ENCODE measurements at places on chromosomes 6 and 20. TPM values are rescaled to one million over a fixed set of nuclear protein-coding genes. Genes with fewer than 3 reads are reported as not detected.

LRRC1 gene
- 11.8 TPM for total RNA-seq

BPIFB4 gene
- total RNA-seq = not detected

NCOA6 gene
- total RNA-seq = 21.2 TPM

TP53TG5 gene
- total RNA-seq = not detected

AIF1 gene
- not detected for total RNA-seq

FAM217B gene
- 20.6 TPM for total RNA-seq

TGM2 gene
- total RNA-seq = 98.9 TPM

GPX5 gene
- 4.3 TPM for total RNA-seq

NR2E1 gene
- total RNA-seq = not detected

KCNK16 gene
- not detected for total RNA-seq

TUBB1 gene
- total RNA-seq = not detected

SDCBP2 gene
- 4.6 TPM for total RNA-seq

MMP24 gene
- 13.7 TPM for total RNA-seq

IMPG1 gene
- total RNA-seq = not detected

PAK5 gene
- 0.19 TPM for total RNA-seq

TAAR9 gene
- total RNA-seq = not detected

ADGRF1 gene
- 0.05 TPM for total RNA-seq

DSP gene
- total RNA-seq = 468 TPM

DNA sequence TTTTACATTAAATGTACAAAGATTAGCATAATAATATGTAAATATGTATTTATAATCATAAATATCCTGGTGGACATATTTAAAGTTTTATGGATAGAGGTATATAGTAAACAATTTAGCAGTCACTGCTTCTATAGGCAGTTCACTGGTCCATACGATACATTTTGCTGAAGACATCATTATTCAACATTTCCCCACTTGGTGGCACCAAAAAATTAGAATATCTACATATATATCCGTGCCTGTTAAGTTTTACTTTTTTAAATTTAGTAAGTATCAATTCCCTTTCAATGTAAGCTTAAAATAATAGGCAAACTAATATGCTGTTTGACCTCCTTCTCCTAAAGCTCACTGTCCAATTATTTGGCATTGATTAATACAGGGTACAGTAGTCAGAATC, 64.2 kb downstream of the LMBRD1 start:
- no peak for DNase-seq

GRCh38 chr6:108592371-108593337, 31.9 kb downstream of the FOXO3 start:
- peak; percentile 97 for DNase-seq

DNA sequence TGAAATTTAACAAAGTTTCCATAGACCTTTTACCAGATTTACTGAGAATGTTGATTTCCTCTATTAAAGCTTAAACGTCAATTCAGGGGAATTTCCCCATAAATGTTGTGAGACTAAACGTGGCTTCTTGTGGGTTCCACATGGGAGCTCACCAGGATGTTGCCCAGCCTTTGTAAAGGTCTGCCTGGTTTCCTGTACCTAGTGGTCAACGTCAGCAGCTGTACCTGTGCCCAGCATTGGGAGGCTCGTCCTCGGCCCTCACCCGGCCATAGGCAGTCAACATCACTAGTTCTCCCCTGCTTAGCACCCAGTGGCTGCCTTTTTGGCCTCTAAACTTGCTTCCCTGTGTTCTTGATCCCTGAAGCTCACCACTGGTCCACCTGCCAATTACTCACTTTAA, 22.1 kb upstream of the CD83 start:
- DNase-seq = no peak

DNA sequence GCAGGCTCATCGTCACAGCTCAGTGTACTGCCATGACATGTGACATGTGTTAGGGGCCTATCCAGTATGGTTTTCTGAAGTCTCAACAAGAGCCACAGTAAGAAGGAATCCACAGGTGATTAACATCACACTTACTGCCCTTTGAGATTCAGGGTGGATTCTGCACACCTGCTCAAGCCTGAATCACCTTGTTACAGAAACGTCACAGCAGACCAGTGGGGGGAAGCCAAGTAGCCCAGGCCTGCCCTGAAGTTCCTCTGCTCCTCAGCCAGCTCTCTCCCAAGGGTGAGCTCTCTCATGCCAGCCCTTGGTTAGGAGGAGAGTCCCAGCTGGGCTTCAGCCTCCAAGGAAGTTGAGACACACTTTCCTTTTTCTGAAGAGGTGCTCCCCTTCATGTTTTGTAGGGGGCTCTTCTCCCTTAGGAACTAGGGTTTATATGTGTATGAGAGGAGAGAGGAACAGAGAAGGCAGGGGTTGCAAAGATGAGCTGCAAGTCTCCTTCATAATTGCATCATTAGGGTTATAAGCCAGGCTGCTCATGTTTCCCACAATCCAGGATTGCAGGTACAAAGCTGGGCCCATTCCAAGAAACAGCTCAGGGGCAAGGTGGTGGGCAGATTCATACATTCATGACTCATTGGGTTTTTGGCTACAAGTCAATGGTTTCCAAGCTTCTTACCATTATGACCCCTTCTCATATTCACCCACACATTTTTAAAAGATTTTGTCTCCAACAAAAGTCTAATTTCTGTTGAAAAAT, 11.6 kb downstream of the GSS start:
- DNase-seq = peak; percentile 34

DNA sequence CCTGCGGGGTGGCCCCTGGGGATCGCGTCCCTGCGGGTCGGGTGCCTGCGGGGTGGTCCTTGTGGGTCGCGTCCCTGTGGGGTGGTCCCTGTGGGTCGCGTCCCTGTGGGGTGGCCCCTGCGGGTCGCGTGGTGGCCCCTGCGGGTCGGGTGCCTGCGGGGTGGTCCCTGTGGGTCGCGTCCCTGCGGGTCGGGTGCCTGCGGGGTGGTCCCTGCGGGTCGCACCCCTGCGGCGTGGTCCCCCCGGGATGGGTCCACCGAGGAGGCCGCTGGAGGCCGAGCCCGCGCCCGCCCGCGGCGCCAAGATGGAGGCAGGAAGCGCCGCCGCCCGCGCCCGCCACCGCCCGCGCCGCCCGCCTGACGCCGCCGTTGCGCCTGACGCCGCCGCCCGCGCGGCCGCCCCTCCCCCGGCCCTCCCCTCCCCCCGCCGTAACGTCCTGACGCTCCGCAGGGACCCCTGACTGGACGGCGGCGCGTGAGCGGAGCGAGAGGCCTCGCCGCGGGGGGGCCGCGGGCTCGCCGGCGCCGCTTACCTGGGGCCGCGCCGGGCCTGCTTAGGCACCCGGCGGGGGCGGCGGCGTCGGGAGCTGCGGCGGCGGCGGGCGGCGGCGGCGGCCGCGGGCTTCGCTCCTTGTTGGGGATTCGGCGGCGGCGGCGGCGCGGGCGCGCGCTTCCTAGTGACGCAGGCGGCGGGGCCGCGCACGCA, at the start of gene GMEB2:
Gene GMEB2 (minus strand): TSS at position 678 of the 705 bp plus-strand sequence. CDS start 7,704 bp downstream, outside the sequence.
- DNase-seq = peak; percentile 16

- DNase-seq = no peak
Measured at GRCh38 chr20:10733122-10733521, 59.3 kb upstream of the JAG1 start.

DNA sequence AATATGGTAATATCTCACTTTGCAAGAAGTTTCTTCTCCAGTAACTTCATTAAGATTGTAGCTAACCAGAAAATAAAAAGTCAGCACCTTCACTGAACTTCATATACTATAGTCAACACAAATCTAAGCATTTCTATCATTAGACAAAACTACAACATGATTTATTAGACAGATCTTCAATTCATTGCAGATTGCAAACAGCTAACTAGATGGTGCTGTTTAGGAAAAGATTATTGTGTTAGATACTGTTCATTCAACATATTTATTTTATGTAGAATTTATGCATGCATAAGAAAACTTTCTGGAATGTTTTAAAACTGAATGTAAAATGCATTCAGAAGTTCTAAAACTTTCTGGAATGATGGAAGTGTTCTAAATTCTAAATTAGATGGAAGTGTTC, 442.1 kb downstream of the HTR1B start:
- no peak for DNase-seq

GRCh38 chr20:48156521-48156920, 371.2 kb upstream of the SULF2 start:
- DNase-seq = no peak

- DNase-seq = no peak
Measured at GRCh38 chr6:84273048-84273809, 45.8 kb upstream of the CEP162 start.

- no peak for DNase-seq
Measured at GRCh38 chr6:122726649-122727048, 52.9 kb upstream of the FABP7 start.

- no peak for DNase-seq
Measured at GRCh38 chr6:57312004-57312345, 5.5 kb upstream of the PRIM2 start.

DNA sequence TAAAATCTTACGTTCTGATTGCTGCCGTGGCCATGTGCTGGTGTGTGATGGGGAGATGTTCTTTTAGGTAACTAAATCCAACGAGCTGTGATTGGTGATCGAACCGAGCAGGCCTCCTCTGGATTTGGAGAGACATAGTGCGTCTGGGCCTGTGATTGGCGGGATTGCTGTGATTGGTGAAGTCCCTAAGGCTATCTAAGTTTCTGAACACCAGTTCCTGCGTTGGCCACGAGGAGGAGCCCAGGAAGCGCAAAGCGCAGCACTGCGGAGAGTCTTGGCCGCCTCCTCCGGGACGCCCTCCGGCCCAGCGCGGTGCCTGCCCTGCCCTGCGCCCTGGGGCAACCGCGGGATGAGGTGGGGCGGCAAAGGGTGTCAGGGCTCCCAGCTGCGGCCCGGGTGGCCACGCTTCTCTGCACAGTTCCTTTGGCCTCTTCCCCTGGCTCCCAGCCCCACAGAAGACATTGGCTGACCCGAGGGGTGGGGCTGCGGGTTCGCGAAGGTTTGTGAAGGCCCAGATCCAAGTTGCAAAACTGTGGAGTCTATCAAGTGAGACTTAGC, 33.0 kb downstream of the HNF4A start:
- peak; percentile 44 for DNase-seq

DNA sequence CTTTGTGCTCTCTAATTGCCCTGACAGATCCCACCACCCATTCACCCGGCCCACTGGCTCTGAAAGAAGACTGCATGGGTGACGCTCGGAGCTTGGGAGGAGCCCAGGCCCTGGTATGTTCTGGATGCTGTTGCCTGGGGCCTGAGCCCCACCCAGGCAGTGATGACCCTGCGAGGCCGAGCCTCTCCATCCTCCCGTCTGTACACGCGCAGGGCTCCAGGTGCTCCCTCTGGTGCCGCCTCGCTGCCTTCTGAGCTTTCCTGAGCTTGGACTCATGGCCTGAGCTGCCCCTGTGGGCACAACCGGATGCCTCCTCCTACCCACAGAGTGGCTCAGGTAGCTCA, 61.2 kb downstream of the STK35 start:
- DNase-seq = no peak

- DNase-seq = no peak
Measured at GRCh38 chr6:43790031-43790430, 20.0 kb downstream of the VEGFA start.

GRCh38 chr6:16783509-16783908, 22.2 kb upstream of the ATXN1 start:
- no peak for DNase-seq

GRCh38 chr6:136192902-136193301, 57.2 kb downstream of the MTFR2 start:
- no peak for DNase-seq

DNA sequence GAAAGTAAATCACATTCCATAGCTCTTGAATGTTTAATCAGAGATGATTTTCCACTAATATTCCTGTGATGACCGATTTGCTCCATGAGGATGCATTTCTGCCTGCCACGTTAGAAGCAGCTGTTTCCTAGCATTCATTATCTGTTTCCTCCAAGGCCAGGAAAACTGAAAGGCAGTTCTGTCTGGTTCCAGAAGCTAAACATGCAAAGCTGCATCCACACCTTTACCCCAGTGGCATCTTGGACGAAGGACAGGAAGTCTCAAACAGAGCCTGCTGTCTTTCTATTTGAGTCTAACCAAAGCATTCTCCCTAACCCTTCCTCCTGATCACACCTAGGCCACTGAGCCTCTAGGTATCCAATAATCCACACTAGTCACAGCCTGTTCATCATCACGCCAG, 27.6 kb downstream of the CNKSR3 start:
- DNase-seq = no peak

GRCh38 chr6:134472661-134473060, 154.7 kb upstream of the SGK1 start:
- DNase-seq = no peak

DNA sequence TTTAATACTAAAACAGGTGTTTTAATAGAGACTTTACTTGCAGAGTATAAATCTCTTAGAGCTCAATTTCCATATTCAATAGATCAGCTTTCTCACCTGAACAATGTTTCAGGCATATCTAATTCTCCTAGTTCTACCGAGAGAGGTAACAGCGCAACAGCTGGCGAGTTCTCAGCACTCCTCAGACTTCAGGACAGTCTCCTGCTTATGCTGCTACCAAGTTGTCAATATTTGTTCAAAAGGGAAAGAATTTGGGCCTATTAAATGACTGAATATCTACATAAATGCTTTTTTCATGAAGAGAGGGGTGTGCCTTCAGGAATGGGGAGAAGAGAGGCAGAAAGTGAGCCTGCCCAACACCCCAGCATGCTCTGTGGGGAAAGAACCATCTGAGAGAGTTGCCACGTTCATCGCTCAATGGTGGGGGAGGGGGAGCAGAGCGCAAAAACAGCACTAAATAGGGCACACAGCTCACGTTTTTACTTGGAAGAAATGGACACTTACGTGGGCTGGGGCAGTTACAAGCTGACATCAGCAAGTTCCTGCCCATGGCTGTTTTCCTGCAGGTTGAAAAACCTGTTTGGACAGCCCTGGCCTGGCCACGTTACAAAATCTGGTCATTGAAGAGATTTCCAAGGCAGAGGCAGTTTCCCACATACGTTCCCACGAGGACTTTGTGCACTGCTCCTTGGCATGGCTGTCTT, 38.0 kb downstream of the EZR start:
- no peak for DNase-seq

DNA sequence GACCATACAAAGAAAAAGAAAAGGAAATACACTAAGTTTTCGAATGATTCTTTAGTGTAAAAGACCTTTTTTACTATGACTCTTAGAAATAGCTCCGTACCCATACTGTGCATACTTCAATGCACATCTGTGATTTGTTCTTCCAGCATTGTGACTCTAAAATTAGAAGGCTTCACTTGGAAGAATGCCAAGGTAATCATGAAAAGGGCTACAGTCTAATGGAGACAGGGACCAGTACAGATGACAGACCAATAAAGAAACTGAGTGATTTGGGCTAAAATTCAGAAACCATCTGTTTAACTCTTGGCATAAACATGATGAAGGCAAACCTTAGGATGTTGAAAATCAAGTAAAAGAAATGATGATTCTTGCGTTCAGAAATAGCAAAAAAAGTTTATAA, 46.3 kb downstream of the CYP39A1 start:
- no peak for DNase-seq

- no peak for DNase-seq
Measured at GRCh38 chr6:116380346-116380745, 9.6 kb downstream of the DSE start.

DNA sequence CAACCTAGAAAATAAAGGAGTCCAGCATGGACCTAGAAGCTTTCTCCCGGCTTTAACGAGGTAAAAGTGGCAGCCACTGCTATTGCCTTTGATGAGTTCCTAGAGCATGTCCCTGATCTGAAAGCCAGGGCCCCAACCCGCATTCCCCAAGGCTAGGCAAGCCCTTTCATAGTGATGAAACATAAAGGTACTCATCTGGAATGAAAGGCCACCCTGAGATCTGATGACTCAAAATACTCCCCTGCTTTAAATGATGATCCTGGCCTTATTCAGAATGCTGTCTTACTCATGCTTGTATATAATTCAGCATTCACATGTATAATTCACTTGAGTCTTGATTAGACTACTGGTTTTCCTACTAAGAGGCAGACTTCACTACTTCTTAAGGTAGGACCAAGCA, 21.3 kb downstream of the TTPAL start:
- peak; percentile 92 for DNase-seq

- DNase-seq = no peak
Measured at GRCh38 chr6:111456208-111456607, 26.8 kb downstream of the REV3L start.

Measured in astrocyte (in vitro differentiated cells and primary cell).